ENCODE measurements at places on chromosomes 2 and 18.

- DNase-seq, result no peak
Measured at GRCh38 chr2:152126664-152127063, 27.8 kb upstream of the CACNB4 start.

GRCh38 chr18:66046032-66046602 is 295.3 kb downstream of the CDH7 start:
- no peak for DNase-seq

GRCh38 chr18:12659904-12660605 is 2.1 kb upstream of the SPIRE1 start:
- DNase-seq, result peak; percentile 49

GRCh38 chr2:64203131-64203857 is 59.1 kb upstream of the PELI1 start:
- DNase-seq, result peak; percentile 21

DNA sequence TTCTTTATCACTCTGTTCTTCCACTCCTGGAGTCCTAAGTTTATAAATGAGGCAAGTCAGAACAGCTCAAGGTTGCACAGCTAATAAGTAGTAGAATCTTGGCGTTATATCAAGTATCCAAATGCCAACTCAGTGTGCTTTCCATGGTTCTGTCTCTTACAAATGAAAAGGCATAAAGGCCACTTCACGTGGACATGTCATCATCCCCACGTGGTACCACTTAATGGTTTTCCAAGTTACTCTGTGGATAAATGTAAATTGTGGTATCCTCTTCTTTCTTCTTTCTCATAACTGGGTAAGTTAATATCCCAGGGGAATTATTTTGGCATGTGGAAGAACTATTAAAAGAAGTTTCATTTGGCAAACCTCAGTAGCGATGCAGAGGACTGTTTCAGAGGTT is 131.5 kb upstream of the L3MBTL4 start:
- DNase-seq, result no peak

DNA sequence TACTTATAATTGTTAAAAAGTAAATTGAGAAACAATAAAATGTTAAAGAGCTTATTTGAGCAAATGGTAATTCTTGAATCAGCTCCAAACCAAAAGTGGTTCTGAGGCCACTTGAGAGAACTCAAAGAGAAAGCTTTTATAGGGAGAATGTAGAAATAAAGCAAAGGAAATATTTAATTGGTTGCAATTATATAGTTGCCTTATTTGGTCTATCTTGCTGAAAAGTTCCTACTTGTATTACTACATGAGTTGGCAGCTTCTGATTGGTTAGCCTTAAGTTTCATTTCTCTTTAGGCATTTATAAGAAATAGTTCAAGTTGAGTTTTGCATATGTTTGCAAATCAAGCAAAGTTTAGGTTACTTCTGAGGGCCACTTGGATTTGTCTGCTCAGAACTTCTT is 38.1 kb downstream of the SCN2A start:
- peak; percentile 37 for DNase-seq

GRCh38 chr2:39657287-39657937 is 8.3 kb upstream of the TMEM178A start:
- DNase-seq, result no peak

DNA sequence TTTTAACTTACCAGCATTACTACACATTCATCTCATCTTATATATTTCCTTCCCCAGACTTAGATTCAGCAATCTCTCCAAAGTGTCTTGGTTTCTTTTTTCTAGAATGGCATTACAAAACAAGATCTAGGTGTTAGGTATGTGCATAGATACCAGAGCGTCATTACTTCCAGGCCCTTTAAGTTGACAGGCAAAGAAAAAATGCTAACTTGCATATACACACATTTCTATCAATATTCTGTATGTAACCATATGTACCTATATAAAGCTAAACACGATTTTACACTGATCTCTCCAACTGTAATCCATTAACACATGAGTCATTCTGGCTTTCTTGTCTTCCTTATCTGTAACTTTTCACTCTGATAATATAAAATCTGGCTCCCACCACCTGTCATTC is 503.8 kb upstream of the NRXN1 start:
- DNase-seq, result no peak

DNA sequence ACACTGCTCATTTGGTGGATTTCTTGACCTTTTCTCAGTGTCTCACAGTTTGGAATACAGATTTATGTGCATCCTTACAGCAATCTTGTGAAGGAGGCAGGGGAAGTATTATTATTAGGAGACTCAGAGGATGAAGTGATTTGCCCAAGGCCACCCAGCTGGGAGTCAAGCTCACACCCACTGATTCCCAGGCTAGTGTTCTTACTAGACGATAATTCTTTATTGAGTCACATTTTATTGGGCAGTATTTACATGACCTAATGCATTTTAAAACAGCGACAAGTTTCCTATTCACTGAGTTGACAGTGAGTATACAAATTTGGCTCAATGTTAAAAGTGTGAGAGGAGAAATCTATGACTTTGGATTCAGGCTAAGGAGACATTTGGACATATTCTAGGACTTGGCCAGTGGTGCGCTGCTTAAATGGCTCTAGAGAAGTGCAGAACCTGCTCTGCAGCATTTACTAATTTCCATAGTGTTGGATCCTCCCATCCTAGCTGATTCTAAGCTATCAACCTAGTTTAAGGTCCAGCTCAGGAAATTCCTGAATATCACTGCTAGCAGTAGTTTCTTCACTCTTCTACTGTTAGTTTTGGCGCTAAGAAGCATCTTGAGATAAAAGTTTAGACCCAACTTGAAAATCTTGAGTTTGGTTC is 199.3 kb downstream of the MTX2 start:
- DNase-seq, result no peak

GRCh38 chr2:173059971-173060461 is 15.6 kb upstream of the MAP3K20 start:
- peak; percentile 74 for DNase-seq

GRCh38 chr18:44521668-44522022 is 159.0 kb upstream of the SETBP1 start:
- no peak for DNase-seq

DNA sequence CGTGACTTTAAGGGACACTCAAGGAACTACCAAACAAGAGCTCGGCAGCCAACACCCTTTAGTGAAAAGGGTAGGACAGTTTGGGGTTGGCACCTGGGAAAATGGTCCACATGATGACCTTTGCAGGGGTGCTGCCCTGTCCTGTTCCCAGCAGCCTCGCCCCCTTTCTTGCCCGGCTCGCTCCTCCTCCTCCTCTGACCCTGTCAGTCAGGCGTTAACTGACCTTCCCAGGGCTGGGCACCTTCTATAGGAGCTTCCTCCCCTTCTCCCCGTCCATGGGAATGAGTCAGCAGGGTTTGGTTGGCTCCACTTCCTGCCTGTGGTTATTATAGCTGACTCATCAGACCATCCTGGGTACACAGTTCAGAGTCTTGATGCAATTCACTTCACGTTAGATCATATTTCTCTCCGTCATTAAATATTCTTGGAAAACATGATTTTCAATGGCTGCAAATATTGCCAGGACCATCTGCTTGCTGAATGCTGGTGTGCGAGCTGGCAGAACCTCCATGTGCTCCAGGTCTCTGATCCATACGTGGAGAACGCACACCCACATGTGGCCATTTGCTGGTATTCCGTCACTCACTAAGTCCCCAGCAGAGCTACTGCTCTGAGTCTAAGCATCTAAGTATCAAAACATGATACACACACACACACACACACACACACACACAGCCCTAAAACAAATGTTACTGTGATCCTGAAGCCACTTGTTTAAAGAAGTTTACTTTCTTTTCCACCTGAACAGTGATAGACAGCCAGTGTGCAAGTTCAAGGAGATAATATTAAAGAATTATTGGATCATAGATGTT is 185.0 kb downstream of the ANAPC1 start:
- DNase-seq, result peak; percentile 98

- DNase-seq, result peak; percentile 33
Measured at GRCh38 chr2:174044556-174044955, 79.4 kb upstream of the SP3 start.

- no peak for DNase-seq
Measured at GRCh38 chr2:188132385-188132784, 159.3 kb upstream of the GULP1 start.

- no peak for DNase-seq
Measured at GRCh38 chr2:135320465-135321355, 210.3 kb downstream of the ZRANB3 start.

DNA sequence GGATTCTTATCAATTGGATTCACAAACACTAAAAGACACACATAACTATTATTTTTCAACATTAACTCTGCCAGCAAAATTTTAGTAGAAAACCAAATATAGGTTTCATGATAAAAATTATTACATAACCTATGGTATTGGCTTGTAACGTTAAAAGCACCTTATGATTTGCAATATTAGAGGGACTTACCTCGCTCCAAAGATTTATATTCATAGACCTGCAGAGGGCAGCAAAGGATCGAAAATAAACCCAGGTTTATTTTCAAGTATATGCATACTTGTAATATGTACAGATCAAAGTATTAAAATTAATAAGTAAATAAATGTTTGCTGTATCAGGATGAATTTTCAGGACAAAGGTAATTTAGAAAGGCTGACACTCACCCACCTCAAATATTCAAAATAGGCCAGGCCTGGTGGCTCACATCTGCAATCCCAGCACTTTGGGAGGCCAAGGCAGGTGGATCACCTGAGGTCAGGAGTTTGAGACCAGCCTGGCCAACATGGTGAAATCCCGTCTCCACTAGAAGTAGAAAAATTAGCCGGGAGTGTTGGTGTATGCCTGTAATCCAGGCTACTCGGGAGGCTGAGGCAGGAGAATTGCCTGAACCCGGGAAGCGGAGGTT is 45.3 kb downstream of the LRPPRC start:
- peak; percentile 29 for DNase-seq

DNA sequence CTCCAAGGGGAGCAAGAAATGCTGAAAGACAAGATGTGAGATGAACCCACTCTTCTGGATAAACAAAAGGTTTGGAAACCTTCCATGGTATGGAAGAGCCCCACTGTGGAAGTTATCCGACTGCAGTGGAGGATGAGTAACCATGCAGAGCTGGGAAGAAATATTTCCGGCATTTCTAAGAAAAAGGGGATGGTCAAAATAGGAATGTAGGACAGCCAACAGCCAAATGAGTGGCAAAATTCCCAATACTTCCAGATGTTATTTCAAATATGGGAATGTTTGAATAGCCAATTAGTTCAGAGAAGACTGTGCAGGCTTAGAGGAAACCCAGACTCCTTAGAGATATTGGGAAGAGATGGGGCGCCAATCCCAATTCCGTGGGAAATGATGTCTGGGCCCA is 246.8 kb downstream of the RAD51AP2 start:
- no peak for DNase-seq

GRCh38 chr2:42860319-42861094 is 68.1 kb upstream of the HAAO start:
- DNase-seq, result peak; percentile 51

DNA sequence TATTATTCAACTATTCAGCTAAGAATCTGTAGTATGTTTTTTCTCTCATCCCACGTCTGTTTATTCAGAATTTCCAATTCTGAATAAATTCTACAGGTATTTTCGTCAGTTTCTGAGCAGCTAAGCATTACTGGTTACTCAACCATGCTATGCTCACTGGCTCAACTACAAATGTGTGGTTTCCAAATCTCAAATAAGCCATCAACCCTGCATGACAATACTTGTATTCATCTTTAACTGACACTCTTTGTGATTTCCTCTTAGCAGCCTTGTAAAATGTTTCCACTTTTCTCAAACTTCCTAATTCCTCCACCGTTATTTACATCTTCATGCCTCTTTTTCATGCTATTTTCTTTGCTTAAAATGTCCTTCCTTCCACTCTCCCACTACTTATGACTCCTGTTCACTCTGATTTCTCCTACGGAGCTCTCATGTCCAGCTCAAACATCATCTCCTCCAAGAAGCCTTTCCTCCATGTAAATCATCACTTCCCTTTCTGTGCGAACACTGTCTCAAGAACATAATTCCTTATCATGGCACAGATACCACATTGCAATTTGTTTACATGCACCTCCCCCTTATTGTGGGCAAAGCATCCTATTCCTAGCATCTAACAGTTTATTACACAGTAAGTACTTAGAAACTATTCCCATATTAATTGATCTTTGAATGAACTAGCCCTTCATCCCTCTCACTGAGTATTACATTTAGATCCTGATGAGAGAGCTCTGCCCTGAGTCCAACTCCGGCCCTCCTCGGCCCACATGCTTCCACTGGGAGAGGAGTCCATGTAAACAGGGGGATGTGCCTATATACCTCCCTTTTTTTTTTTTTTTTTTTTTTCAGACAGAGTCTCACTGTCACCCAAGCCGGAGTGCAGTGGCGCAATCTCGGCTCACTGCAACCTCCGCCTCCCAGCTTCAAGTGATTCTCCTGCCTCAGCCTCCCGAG is 10.5 kb downstream of the CCDC88A start:
- no peak for DNase-seq

- no peak for DNase-seq
Measured at GRCh38 chr18:5662586-5663090, 118.8 kb upstream of the EPB41L3 start.

GRCh38 chr2:135997380-135997779 is 12.0 kb upstream of the DARS1 start:
- DNase-seq, result peak; percentile 66

- no peak for DNase-seq
Measured at GRCh38 chr2:3323360-3324035, 54.1 kb downstream of the EIPR1 start.

Measured in inflammatory macrophage treated with lipopolysaccharide for 4 hours (primary cell).